ENCODE measurements at places on chromosomes 6 and 20.

DNA sequence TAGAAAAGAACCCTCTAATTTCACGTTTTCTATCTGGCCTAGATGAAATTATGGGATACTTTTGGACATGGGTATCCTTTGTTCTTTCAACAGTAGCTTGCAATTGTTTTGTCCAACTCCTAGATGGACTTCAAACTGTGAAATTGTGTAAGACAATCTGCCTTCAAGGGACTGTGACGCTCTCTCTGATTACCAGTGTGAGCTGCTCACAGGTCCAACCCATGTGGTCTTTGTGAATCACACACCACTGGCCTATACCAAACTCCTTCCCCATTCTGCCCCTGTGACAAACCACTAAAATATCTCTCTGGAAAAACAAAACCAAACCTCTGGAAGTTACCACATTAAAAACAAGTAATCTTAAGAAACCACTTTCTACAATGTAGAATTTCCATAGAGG, 59.5 kb downstream of the NINL start:
- no peak for DNase-seq

- DNase-seq: no peak
Observed at GRCh38 chr20:704726-705125, 29.1 kb upstream of the SCRT2 start.

DNA sequence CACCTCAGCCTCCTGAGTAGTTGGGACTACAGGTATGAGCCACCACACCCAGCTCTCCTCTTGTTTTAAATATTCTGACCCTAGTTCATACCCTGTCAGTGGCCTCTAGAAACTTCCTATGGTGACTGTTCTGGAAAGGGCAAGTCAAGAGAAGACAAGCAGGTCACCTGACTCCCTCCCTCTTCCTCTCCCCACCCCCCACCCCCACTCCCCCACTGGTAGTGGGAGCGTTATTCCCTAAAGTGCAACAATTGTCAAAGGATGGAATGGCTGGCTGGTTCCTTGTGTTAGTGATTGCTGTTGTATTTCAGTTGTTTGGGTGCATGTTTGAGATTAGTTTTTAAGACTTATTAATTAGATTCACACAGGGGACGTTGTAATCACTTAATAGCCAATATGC, 136.1 kb downstream of the CARMIL1 start:
- no peak for DNase-seq

DNA sequence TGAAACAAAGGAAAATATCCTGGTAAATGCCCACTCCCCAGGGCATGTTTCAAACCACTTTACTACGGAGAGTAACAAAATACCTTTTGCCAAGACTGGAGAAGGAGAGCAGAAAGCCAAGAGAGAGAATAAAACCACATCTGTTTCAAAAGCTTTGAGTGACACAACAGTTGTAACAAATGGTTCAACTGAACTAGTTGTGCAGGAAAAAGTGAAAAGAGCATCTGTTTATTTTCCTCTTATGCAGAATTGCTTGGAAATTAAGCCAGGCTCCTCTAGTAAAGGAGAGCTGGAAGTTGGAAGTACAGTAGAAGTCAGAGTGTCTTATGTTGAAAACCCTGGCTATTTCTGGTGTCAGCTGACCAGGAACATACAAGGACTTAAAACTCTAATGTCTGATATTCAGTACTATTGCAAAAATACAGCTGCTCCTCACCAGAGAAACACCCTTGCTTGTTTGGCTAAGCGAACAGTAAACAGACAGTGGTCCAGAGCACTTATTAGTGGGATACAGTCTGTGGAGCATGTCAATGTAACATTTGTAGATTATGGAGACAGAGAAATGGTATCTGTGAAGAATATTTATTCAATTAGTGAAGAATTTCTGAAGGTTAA, 2.6 kb downstream of the TDRD6 start:
- DNase-seq: no peak

Measured in stimulated activated CD8-positive, alpha-beta memory T cell treated with anti-CD3 and anti-CD28 coated beads, Interleukin-15, amount 100 ng/mL, for 24 hours (primary cell).